T-cell (primary cell): ENCODE measurements at places on chromosomes 5 and 9.

GRCh38 chr5:93674866-93675459 is 66.4 kb downstream of the POU5F2 start:
- DNase-seq: no peak

DNA sequence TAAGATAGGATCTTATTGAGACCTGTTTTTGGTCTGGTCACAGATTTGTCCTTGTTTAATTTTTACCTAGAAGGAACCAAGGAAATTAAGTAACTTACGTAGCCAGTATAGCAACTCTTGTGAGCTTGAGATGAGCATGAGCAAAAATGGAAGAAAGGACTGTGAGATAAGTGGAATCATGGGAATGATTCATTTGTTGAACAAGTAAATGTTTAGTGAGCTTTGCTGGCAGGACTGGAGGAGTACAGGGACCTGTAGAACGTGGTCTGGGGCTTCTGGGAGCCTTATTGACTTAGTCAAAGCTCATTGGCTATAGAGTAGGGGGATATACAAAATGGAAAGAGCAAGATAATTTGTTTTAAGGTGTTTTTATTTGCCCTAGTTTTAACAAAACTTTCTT is 3.0 kb downstream of the RAD23B start:
- no peak for DNase-seq

DNA sequence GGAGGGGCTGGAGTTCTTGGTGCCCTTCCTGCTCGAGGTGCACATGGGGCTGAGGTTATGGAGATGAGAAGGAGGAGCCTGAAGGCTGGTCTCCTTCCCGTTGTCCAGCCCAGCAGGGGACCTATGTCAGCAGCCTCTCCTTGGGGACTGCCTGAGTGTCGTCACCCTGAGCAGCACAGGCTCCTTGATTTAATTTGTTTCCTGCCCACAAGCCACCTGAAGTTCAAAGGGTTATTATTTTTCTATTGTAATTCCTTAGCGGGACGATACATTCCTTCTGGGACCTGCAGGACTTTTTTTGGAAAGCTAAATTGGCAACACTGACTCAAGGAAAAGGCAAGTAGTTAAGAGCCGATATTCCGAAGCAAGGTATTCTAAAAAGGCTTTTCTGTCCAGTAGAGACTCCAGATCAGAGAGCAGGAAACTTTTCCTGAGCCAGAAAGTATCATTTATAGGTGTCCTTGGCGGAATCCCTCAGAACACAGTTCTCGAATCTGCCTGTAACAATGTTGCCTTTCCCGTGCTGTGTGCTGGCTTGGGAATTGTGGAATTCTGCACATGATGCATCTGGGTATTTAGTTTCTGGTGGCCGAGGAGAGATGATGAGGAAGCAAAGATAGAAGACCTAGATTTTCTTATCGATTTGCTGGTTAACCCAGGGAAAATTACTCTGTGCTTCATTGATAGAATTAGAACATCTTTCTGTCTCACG is 55.4 kb downstream of the ARHGAP26 start:
- DNase-seq: no peak

GRCh38 chr9:104850786-104851545 is 77.0 kb downstream of the ABCA1 start:
- DNase-seq: no peak

- DNase-seq: no peak
Measured at GRCh38 chr5:147780924-147781573, 1.5 kb downstream of the JAKMIP2 start.

GRCh38 chr5:27171761-27172261 is 133.4 kb upstream of the CDH9 start:
- DNase-seq: no peak

DNA sequence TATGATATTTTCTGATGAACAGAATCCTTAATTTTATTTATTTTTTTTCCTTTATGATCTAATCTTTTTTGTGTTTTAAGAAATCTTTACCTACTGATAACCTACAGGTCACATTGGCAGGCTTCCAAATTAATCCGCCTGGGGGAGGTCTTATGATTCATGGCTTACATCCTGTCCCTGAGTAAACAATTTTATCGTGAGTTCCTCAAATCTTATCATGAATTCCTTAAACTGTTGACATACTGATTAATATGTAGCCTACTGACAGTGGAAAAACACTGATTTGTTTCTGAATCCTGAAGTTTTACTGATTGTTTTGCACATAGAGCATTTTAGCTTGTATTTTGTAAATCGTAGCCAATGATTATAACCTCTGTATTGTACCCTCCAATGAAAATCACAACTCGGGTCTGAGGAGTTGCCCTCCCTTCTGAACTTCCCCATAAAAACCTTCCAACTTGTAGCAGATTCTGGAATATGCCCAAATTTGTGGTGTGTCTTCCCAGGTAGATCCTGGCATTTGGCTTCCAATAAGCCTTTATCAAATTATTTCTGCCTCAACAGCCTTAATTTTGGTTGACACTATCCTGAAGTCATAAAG is 105.6 kb downstream of the VCAN start:
- no peak for DNase-seq

- DNase-seq: no peak
Measured at GRCh38 chr9:3520564-3520963, 5.2 kb downstream of the RFX3 start.

GRCh38 chr5:6202149-6202967 is 176.0 kb downstream of the MED10 start:
- no peak for DNase-seq

- DNase-seq: no peak
Measured at GRCh38 chr5:53965459-53965858, 344.9 kb downstream of the ARL15 start.

DNA sequence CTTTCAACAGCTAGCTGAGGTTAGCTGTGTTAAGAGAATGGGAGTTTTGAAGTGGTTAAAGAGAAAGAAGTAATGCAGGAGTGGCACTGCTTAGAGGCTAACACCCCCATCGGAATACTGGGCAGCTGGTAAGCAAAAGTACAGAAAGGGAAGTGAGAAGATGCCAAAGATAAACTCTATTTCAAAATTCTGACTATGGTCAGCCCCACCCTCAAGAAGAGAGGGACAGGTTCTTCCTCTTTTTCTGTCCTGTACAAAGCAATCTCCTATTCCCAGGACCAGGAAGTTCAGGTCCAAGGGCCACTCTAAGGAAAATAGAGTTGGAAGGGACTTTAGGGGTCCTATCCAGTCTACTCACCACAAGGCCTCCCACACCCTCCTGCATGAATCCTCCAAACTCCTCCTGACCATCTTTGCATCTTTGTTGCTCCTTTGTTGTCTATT is 45.9 kb upstream of the JAK2 start:
- DNase-seq: no peak

- no peak for DNase-seq
Measured at GRCh38 chr5:78672154-78672553, 23.6 kb upstream of the LHFPL2 start.

DNA sequence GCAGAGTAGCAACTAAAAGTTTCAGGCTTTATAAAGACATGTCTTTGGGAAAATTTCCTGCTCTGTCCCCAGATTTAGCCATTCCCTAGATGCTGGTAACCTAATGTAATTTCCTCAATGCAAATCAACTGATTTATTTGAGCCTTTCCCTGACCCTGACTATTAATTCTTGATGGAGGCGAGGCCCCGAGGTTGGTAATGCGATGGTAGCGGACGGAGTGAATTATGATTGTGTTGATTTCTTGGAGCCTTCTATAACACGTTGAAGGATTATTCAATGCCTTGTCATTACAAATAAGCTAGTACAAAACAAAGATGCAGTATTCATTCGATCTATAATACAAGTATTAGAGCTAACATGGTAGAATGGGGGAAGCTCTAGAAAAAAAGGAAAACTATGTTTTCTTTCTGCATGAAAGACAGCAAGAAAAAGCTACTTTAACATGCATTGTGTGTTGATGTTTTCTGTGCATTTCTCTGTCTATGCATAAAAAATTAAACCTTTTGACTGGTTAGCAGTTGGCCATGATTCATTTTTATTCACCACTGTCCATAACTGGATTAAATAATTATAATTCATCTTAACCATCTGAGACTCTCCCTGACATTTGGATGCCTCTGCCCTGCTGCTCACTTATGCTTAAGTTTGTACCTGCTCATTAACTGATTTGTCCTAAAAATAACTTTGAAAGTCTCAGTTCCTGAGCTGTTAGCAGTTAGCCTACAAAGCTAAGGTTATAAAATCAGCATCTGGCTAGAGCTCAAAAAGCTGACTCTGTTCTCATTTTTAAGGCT is 490.2 kb upstream of the NUDT12 start:
- no peak for DNase-seq

DNA sequence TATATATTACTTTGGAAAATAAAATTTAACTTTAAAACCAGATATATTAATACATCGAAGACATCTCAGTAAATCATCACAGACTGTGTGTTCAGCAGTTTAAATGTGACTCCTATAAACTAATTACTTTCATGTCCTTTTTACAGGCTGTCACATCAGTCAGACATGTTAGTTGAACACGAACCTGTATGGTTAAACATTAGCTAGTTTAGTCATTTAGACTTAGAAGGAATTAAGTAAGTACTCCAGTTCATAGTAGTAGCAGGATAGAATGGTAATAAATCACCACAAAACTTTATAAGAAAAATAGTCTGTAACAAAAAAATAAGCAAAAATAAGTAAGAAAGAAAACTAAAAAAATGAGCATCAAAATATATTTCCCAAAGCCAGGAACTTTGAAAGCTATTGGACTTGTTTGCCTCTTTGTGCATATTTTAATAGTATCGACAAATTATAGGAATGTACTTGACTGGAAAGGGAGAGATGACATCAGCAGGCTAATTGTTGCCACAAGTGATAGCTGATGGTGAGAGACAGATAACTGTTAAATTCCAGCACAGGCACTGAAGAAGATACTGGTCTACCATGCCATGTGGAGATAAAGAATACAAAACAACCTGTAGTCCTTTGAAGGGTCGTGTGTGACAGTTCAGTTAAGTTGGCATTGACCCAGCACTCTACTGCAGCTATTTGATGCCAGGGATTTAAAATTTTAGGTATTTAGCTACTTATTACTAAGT is 83.9 kb downstream of the RIC1 start:
- no peak for DNase-seq

- DNase-seq: no peak
Measured at GRCh38 chr5:132751444-132751843, 4.2 kb downstream of the CCNI2 start.

DNA sequence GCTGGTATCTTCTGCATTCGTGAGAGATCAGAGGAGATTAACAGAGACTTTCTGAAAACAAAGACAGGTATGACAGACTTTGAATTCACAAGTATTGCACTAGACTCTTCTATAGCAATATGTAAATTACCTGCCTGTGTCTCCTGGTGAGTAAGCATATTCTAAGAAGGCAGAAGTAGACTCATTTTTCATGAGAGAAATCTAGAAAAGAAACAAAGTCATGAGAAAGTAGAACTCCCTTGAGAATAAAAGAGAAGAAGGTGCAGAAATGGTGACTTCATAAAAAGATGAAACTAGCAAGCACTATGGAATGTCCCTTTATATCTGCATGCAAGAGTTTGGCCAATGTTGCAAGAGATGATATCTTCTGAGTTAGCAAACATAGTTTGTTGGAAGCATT is 419.8 kb downstream of the DMRT2 start:
- no peak for DNase-seq

- no peak for DNase-seq
Measured at GRCh38 chr9:85038824-85039608, 369.5 kb downstream of the NTRK2 start.

GRCh38 chr5:40675396-40676133 is 4.2 kb upstream of the PTGER4 start:
- no peak for DNase-seq

DNA sequence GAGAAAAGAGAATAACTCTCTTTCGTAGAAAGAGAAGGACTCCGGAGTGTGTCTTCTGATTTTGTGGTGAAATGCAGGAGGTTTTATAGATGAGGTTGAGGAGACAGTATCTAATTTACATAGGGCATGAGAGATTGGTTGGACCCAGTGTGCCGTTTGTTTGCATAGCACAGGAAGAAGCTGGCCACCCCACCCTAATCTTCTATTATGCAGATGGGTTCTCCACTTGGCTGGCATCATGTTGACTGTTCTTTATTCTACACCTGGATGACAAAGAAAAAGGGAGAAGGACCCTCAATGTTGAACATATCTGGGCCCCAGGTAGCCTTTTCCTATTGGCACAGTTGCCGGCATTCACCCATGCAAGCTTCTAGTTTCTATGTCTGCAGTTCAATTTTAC is 23.2 kb upstream of the MINAR2 start:
- no peak for DNase-seq

DNA sequence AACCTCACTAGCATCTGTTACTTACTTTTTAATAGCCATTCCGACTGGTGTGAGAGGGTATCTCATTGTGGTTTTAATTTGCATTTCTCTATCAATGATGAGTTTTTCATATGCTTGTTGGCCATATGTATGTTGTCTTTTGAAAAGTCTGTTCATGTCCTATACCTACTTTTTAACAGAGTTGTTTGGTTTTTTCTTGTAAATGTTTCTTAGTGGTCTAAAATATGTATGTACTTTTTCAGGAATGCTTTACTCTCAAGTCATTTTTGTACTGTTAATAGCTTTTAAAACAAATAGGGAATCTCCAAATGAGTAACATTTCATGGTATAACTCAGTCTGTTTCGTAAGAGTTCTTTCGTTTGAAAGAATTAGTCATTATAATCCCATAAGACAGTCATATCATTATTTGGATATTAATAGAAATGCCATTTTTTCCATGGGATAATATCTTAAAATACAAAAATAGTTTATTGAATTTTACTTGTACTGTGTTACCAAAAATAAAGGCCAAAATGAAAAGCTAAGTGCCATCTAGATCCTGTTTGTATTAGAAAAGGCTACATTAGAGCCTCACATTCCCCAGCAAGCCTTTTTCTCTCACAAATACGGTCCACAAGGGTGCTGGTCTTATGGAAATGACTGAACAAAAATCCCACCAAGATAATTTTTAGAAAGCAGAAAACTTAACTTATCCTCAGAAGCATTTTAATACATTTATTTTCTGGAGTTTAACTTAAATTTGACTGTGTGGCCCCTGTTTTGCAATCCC is 247.7 kb downstream of the PJA2 start:
- no peak for DNase-seq

DNA sequence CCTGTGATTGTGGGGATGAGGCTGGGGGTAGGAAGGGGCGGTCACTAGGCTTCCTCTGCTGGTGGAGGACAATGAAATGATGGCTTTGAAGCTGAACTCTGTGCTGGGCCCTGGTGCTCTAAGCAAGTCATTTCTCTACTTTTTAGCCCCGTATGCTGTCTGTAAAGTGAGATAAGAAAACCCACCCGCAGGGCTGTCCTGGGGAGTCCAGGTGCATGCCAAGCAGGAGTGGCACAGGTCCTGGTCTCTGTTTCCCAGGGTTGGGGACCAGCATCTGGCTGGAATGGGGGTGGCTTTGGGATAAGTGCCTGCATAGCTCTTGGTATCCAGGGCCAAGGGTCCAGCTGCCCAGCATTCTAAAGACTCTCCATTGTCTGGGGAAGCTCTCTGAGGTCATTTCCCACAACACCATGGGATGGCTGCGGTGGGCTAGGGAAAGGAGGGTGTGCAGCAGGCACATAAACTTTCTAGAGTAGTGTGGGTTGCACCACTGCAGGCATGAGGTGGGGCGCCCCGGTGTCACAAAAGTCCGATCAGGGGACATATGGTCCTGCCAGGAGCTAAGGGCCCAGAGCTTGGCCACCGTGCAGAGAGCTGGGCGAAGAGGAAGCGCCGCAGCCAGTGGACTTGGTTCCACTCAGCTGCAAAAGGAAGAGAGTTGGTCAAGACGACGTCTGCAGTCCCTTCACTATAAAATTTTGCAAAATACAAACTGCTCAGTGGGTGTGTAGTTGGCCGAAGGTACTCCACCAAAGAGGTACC is 25.6 kb upstream of the GTF3C5 start:
- DNase-seq: no peak
